ENCODE measurements at places on chromosomes 11 and 22.

DNA sequence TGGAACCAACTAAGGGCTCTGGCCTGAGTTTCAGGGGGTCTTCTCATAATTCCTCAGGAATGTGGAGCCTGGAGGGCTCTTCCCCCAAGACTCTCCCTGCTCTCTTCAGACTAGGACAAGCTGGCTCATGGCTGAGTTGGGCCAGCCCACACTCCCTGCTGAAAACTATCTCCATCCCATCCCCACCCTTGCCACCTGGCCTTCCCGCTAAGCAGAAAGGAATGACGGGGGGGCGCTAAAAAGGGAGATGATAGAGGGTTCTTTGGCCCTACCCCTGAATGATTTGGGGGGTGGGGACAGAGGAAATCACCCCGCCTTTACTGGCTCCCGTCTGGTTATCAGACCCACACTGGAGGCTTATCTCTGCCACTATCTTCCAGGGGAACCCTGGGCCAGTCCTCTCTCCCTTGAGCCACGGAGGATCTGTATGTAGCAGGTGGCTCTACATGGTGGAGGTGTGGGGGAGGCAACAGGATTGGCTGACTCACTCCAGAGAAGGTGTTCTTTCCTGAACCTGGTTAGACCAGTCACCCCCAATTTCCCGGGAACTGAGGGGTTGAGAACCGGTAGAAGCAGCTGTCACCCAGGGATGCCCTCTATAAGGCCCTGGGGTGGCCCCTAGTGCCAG is 5.7 kb downstream of the SMTN start:
- no peak for DNase-seq

GRCh38 chr11:7545611-7546010 is 31.8 kb downstream of the PPFIBP2 start:
- DNase-seq, result no peak

GRCh38 chr22:25098445-25099081 is 101.1 kb upstream of the CRYBB3 start:
- no peak for DNase-seq

DNA sequence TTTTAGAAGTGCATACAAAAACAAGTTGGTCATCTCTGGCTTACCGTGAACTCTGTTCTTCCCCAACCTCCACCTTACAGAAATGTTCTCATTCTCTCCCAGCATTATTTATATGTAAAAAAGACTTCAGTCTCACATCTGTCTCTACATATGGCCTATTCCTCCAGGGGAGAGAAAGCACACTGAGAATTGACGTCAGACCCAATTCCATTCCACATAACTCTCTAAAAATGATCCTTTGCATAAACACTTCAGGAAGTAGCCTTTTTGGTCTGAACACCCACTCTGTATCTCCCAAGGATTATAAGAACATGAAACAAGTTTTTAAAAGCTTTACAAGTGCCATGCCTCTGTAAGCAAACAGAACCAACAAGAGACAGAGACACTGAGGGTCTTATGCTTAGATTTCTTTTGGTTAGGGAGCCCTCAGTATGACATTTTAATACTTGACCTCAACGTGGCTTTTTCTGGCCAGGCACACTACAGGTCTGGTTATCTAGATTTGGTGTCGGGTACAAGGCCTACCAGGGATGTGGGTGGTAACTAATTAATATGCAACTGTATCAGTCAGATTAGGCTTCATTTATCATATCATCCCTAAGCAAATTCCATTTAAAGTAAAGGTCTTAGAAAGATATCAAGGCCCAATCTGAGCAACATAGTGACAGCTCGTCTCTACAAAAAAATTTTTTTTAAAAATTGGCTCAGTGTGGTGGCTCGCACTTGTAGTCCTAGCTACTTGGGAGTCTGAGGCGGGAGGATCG is 48.5 kb upstream of the PPP2R1B start:
- no peak for DNase-seq

- no peak for DNase-seq
Measured at GRCh38 chr11:98423933-98424332, 596.8 kb upstream of the CNTN5 start.

DNA sequence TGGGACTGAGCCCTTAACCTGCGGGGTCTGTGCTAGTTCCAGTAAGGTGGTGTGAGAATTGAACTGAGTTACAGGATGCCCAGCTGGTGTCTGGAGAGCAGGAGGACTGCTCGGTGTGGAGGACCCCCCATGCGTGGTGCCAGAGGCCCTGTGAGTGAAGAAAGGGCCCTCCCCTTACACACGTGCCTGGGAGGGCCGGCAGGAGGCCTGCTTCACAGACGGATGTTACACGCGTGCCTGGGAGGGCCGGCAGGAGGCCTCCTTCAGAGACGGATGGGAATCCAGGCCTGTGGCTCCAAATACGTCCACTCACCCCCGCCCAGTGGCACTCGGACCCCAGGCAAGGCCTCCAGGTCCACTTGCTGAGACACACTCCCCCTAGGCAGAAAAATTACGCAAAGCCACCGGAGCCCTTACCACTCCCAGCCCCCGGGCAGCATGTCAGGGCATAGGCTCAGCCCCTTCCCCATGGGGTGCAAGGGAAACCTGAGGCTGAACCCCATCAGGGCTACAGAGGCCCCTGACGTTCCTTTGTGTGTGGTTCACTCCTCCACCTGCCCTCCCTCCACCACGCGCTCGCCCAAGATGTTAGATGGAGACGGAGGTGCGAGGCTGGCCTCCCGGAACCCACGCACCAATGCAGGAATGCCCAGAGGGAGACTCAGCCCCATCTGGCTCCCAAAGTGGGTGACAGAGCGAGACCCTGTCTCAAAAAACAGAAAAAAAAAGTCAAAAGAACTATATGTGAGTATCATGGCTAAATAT is 227.8 kb downstream of the BRD1 start:
- no peak for DNase-seq

- no peak for DNase-seq
Measured at GRCh38 chr11:40376331-40376730, 1083.1 kb downstream of the LRRC4C start.

GRCh38 chr11:9136741-9137140 is 45.3 kb upstream of the SCUBE2 start:
- DNase-seq, result no peak

GRCh38 chr11:18191376-18191775 is 18.7 kb downstream of the MRGPRX4 start:
- DNase-seq, result no peak

Data from activated CD8-positive, alpha-beta memory T cell treated with anti-CD3 and anti-CD28 coated beads for 48 hours (primary cell).